ENCODE measurements at places on chromosomes 6 and 20.
A peak's percentile ranks its signal among the peaks of the same experiment; 100 is the strongest.

- DNase-seq, result no peak
Observed at GRCh38 chr6:168030218-168030746, 32.8 kb downstream of the KIF25 start.

DNA sequence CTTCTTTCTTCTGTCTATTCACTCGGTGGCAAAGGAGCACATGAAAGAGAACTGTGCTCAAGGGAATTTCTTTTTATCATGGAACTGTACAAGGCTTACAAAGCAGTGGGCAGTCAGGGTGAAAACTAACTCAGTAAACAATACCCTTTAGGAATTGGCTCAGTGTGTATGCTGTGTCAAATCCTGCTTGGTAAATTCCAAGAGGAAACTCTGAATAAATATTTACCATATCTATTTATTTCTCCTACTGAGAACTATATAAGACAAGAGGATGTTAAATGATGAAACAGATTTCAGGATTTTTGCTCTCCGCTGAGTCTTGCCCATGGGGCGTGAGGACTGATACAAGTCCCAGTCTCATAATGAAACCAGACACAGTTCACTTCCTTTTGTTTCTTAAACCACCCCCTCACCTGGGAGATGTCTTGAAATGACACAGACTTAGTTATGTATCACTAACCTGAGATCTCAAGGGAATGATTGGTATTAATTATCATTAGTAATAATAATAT is 188.8 kb downstream of the BACH2 start:
- DNase-seq, result peak; percentile 81

- peak; percentile 74 for DNase-seq
Observed at GRCh38 chr20:2172305-2173175, 70.9 kb downstream of the STK35 start.

GRCh38 chr6:24547243-24547642 is 52.5 kb downstream of the ALDH5A1 start:
- peak; percentile 44 for DNase-seq

DNA sequence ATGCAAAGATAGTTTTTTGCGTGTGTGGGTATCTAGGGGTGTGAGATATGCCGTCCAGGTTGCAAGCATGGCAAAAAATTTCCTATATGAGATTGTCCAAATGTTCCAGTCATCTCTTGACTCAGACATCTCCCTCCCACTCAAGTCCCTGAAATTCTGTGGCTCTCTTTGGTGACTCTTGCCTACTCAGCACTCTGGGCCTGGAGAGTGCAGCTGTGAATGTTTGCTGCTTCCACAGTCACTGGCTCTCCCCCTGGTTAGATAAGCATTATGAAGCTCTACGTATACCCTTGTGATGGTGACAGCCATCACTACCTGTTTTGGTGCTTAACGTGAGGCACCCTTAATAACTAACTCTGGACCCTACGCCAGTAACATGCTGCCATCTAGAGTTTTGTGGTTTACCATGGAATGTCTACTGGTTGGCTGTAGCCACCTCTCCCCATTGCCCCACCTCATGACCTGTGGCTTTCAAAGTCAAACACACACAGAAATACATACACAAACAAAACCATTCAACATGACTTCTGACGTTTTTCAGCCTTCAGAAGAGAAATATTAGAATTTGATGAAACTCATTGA is 621.9 kb upstream of the CITED2 start:
- peak; percentile 1 for DNase-seq

DNA sequence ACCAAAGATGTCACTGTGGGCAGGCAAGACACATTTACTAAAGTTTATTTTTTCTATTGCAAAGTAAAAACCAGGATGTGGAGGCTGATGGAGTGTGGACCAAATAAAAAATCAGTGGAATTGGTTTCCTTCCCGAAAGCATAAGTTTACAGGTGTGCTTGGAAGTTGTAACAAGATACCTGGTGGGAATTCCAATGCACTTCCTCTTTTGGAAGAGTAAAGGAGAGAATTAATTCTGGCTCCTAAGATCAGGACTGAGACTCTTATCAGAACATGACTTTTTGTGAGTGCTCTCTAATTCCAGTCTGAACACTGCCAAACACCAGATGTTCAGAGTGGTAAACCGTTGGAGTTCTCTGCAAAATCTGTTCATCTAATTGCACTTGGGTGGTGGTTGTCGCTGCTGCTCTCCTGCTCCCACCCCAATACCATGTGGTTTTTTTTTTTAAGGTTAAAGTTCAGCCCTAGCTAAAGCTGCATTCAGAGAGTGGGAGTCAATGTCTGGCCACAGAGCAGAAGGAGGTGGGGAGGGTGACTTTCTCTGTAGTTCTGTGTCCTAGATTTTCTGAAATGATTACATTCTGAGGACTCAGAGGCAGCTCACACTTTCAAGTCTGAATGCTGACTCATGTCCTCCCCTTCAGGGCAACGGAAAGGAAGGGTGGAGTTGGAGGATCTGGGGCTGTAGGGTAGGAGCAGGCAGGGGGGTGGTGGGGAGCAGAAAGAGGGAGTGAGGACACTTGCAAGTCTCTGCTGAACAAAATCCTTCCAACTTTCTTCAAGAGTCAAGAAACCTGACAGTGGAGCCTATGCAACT is 275.8 kb upstream of the PRDM1 start:
- DNase-seq, result peak; percentile 94

GRCh38 chr6:68978411-68978810 is 343.3 kb downstream of the ADGRB3 start:
- peak; percentile 4 for DNase-seq

DNA sequence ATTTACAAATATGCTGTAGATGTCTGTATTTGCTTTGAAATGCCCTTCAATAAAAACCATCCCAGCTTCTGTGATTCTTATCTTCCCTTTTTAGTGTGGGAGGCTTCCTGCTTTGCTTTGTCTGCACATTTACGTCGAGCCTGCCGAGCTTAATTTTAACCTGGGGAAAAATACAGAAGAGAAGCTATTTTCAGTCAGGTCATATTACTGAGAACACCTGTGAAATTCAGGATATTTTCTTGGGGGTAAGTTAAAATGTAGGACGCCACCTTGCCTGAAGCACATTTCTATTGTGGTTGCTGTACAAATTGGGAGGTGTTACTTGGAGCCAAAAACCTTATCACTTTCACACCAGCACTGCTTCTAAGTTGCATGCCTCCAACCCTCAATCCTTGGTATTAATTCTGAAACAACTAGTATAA is 43.6 kb upstream of the FUCA2 start:
- DNase-seq, result peak; percentile 19

- DNase-seq, result no peak
Observed at GRCh38 chr20:20551409-20551808, 161.0 kb downstream of the RALGAPA2 start.

GRCh38 chr20:62046431-62046830 is 19.2 kb downstream of the TAF4 start:
- no peak for DNase-seq

DNA sequence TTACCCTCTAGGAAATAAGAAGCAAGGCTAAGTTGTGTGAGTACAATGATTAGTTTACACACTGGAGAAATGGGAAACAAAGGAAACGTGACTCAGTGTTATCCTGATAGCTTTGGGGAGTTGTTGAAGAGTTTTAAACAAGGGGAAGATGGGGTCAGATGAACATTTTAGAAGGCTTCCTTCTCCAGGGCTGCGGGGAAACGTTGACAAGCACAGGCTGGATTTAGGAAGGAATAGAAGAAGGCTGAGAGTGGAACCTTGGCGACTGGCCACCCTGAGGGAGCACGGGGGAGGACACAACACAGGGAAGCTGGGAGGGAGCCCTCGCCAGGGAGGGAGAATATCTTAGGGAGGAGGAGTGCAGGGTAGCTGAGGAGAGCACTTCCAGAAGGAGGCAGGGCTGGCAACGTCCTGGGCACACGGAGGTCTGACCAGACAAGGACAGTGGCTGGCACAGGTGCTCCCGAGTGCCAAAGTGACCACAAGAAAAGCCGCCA is 134.7 kb downstream of the AIG1 start:
- DNase-seq, result no peak

DNA sequence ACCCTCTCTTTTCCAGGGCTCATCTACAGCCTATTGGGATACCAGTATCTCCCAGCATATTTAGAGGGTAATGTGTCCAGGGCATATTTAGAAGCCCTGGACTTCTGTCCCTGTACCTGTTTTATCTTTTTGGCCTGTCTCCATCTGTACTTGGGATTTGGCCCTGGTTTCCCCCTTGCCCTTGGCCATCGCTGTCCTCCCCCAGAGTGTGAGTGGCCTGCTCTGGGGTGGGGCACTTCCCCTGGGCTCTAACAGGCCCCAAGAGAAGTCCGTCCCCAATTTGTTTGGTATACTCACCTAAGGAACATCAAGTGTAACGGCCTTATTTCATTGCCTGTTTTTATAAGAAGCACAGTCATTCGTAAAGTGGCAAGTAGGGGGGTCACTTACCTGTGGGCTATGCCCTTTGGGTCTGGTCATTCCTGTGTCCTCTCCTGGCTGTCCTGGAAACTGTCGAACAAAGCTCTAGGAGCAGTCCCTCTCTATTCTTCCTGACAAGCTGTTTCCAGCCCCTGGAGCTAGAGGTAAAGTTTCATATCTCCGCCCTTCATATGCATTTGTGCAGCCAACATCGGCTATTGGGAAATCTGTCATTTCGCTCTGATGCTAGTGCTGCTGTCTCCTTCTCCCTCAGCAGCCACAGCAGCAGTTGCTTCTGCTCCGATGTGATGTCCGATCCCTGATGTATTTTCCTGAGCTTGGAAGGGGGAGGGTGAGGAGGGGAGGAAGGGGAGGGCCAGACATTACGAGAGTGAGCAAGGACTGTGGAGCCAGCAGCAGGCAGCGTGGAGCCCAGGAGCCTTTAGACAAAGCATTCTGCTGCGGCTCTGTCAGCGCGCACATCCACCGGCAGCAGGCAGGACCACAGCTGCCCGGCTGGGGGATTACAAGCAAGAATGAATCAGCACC is 83.4 kb downstream of the TCP11 start:
- DNase-seq, result no peak

DNA sequence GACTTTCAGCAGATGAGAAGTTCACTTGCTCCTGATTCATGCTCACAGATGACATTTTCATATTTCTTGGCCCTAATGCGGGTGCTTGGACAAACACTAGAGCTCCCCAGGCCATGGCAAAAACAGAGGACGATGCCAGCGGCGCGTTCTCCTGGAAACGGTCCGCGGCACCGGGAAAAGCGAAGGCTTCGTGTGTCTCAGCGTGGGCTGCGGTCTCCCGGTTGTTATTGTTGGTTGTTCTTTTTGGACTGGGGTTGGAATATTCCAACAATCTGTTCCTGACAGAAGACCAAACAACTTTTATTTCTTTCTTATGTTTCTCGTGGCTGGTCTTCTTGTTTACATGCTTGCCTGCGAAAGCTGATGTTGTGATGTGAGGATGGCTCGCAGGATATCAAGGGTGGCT is 46.8 kb upstream of the NEDD9 start:
- no peak for DNase-seq

GRCh38 chr6:170438861-170439260 is 114.2 kb downstream of the PSMB1 start:
- no peak for DNase-seq

DNA sequence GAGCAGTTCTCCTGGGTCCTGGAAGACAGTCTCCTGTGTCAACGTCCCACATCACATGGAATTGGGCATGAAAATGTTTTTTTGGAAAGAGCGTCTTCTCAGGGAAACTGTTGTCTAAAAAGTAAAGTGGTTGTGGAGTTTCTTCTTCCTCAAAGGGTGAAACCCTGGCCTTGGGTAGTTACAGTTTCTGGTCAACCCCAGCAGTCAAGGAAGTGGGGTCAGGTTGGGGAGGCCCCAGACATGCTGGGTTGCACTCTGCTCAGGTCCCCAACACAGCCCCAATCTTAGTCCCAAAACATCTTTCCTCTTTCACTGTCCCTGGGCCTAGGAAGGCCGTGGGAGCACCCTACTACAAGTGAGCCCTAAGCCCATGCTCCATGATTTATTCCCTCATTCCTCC is 996 bp upstream of the NFKBIE start:
- DNase-seq, result no peak

DNA sequence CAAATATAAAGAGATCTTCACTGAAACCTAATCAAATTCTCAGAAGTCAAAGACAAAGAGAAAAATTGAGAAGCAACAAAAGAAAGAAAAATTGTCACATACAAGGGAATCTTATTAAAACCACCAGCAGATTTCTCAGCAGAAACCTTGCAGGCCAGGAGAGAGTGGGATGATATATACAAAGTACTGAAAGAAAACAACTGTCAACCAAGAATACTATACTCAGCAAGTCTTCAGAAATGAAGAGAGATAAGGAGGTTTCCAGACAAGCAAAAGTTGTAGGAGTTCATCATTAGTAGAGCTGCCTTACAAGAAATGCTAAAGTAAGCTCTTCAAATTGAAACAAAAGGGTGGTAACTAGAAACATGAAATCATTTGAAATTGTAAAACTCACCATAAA is 345.6 kb downstream of the MAFB start:
- DNase-seq, result no peak

DNA sequence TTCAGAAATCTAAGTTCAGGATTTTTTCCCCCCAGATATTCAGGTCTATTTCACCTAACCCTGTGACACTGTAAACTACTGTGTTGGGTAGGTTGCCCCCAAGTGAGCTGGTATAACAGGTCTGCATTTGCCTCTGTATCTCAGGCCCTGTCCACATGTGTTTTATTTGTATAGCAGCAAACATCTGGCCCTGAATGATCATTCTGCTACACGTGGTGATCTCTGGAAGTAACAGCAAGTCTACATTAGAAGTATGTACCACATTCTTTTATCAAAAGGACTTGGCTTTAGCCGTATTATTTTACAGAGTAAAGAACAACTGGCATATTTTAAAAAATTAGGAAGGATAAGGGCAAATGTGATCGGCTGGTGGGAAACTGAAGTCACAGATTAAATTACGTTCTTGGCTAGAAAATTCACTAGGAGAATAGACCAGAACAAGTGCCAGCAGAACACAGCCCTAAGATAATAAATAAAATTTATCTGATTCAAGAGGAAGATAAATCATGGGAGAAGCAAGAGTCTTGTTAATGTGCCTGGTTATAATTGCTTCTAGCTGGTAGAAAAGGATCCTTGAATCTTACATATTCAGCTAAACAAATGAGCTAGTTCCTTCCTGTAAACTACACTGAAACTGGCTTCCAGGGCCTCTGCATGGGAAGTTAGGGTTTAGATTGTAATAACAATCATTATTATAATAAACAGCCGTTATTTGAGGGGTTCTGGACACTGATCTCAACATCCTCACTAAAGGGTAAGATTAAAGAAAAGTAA is 192.1 kb downstream of the SAMD5 start:
- DNase-seq, result no peak

GRCh38 chr6:109002051-109002697 is 92.5 kb downstream of the SESN1 start:
- DNase-seq, result no peak

GRCh38 chr6:10310826-10311225 is 104.0 kb downstream of the TFAP2A start:
- no peak for DNase-seq

DNA sequence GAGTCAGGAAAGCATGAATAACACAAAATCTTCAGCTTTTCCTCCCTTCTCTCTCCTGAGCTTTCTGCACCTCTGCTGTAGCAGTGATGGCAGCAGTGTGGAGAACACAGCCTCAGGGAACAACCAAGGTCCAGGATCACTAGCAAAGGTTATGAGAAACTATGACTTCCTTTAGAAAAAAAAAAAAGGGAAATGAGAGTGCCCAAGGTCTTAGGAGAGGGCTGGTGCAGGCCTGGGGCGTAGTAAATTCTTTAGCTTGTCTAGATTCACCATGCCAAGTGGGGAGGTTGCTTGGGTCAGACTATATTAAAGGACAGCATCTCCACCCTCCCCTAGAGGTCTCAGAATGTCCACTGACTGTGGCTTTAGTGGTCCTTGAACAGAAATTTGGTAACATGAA is 40.4 kb upstream of the POLR1H start:
- no peak for DNase-seq
